ENCODE measurements at places on chromosomes 1 and 21.

- no peak for DNase-seq
Observed at GRCh38 chr1:211132721-211133392, 1.1 kb downstream of the KCNH1 start.

DNA sequence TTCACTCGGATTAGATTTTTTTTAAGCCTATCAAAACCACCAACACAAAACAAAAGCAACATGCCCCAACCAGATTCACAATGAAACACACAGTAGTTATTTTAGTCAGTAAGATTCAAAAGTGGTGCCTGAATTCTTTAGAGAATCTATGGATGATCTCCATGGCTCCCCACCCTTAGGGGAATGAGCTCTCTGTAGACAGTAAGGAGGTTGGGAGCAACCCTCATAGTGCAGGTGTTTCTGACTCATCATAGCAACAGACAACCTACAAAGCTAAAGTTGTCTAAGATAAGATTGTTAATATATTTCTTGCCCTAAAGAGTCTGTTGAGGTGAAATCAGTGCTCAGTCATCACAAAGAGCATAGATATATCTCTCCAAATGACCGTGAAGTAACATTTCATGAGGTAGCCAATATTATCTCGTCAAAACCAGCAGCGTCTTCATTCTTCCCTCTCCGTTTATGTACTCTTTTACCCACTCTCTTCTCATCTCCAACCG lies 78.3 kb downstream of the ADAMTS1 start:
- DNase-seq, result no peak

- no peak for DNase-seq
Observed at GRCh38 chr21:34819357-34819999, 150.7 kb downstream of the CLIC6 start.

GRCh38 chr1:110556471-110556807 lies 37.5 kb upstream of the KCNA10 start:
- no peak for DNase-seq

DNA sequence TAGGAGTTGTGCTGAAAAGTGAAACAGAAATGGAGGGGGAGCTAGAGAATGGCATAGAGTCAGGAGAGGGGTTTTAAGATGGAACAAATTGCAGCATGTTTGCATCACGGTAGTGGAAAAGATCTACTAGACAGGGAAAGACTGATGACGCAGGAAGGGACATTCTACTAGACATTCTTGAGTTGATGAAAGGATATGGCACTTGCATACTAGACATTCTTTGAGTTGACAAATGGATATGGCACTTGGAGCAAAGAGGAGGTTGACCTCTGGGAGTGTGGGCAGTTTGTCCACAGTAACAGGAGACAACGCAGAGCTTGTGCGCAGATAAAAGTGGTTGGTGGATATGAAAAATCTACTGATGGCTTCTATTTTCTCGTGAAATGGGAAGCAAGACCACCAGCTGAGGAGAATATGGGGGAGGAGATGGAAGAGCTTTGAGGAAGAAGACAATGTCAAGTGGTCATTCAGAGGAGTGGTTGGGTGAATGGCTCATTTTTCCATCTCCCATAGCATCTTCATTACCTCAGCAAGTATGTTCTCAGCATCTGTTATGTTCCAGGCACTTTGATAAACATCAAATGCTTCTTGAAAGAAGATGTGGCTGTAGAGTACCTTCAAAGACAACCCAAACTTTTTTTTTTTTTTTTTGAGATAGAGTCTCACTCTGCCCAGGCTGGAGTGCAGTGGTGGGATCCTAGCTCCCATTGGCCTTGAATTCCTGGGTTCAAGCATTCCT lies 2.4 kb upstream of the CTPS1 start:
- no peak for DNase-seq

- DNase-seq, result no peak
Observed at GRCh38 chr1:31228986-31229385, 10.7 kb downstream of the NKAIN1 start.

DNA sequence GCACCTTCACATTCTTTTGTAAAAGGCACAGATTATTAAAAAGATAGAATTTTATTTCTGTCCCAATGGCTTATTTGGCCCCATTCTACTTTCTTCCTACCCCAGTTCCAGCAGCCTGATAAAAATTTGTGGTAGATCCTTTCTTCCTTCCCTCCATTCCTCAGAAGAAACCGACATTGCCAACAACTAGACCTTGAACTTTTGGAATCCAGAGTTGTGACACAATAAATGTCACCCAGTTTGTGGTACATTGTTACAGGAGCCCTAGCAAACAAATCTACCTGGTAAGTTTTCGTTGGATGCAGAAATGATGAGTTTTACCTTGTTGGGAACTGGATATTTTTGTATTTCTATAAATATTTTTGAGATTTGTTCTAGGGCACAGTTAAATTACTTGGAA lies 141.6 kb upstream of the IVNS1ABP start:
- no peak for DNase-seq

- no peak for DNase-seq
Observed at GRCh38 chr1:203144661-203145060, 17.1 kb downstream of the ADORA1 start.

DNA sequence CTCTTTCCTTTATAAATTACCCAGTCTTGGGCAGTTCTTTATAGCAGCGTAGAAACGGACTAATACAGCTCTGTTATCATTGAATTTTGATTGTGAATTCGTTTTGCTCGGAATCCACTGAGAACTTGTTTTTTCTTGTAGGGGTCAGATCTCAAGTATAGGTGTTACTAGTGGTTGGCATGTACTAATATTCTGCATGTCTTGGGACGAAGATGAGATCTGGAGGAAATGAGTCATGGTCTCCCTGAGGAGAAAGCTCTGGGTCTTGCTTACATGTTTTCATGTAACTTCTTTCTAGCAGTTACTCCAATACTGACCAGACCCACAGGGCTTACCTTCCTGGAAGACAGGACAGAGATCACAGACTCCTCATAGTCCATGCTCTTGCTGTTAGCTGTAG lies 30.3 kb downstream of the ZSCAN20 start:
- DNase-seq, result no peak

DNA sequence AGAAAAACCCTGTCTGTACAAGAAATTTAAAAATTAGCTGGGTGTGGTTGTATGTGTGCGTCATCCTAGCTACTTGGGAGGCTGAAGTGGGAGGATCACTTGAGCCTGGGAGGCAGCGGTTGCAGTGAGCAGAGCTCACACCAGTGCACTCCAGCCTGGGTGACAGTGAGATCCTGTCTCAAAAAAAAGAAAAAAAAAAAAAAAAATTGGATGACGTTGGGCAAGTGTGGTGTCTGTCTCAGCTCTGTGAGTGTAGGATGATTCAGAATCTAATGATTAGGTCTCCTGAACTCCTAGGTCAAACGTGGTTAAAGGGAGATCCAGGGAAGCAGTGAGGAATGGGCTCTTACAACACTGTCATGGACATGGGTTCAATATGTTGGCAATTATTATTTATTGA lies 435.9 kb downstream of the KIF26B start:
- DNase-seq, result no peak

GRCh38 chr1:57800376-57800775 lies 376.5 kb upstream of the DAB1 start:
- no peak for DNase-seq

DNA sequence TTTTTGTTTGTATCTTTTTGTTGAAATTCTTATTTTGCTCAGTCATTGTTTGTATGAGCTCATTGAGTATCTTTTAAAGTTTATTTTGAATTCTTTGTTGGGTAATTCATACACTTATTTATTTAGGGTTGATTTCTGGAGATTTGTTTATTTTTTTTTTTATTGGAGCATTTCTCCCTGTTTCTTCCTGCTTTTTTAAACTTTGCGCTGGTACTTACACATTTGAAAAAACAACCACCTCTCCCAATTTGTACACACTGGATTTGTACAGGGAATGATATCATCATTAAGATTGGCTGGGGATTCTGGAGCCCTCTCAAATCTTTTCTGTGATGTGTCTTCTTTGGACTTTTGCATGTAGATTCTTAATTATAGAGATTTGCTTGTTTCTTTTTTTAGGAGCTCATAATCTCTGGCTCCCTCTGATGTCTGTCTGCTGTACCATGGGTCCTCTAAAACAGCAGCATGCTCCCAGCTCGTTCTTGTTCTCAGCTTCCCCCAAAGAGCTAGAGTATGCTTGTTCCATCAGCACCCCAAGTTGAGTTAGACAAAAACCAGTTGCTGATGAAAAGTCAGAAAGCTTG lies 310.7 kb downstream of the DUSP10 start:
- no peak for DNase-seq

DNA sequence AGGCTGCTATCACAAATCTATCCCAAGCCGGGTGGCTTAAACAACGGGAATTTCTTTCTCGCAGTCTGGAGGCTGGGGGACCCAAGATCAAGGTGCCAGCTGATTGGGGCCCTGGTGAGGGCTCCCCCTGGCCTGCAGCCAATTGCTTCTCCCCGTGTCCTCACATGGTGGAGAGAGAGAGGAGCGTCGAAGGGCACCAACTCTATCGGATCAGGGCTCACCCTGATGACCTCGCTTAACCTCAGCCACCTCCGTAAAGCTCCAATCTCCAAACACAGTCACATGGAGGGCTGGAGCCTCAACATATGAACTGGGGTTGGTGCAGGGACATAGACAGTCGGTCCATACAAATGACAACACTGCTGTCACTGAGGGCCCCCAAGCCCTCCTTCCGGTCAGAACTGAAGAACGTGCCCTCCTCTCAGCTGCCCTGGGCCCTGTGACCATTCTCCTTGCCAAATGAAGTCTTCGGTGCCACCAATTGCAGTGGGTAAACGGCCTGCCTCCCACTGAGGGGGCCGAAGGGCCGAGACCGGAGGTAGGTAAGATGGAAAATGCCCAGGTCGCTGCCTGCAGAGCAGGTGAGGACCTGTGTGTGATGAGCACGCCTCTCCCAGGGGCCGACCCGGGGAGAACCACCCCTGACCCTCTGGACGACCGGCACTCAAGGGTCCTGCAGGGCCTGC lies 211.0 kb downstream of the TOMM20 start:
- no peak for DNase-seq

DNA sequence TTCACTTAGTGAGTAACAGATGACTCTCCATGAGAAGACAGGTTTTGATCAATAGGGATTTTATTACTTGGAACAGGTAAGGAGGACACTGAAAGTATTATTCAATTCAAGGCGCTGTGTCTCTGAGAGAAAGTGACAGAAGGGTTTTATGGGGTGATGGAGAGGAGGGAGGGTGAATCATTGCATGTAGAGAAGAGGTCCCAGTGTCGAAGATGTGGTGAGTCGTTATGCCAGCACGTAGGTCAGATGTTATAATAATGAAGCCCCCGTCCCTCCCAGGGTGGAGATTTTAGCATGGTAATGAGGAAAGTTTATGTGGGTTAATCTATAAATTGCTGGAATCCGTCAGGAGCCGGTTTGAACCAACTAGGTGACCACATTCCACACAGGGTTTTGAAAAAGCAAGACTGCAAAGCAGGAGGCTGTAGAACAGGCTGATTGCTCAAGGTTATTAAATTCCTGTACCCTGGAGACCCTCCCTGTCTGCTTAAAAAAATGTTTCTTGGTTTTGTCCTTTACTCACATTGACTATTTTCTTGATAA lies 586.4 kb upstream of the TMPRSS15 start:
- no peak for DNase-seq

- no peak for DNase-seq
Observed at GRCh38 chr1:205172729-205173366, 38.7 kb downstream of the DSTYK start.

- no peak for DNase-seq
Observed at GRCh38 chr1:205585835-205586785, 45.7 kb downstream of the ELK4 start.

GRCh38 chr1:145988773-145989172 lies 7.6 kb downstream of the TXNIP start:
- no peak for DNase-seq

GRCh38 chr1:204198348-204199340 lies 2.4 kb upstream of the KISS1 start:
- DNase-seq, result peak; percentile 53

DNA sequence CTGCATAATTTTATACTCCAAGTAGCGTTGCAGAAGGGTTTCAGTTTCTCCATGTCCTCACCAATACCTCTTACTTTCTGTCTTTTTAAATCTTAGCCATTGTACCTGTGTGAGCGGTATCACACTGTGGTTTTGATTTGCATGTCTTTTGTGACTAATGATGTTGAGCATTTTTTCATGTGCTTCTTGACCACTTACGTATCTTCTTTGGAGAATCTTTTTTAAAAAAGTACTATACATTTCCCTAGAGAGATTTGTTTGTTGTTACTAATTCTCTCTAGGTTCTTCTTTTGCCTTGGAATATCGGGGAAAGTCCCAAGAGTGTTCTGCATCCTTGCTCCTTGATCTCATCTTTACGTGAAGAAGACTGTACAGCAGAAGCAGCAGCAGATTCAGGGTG lies 81.8 kb upstream of the WARS2 start:
- no peak for DNase-seq

GRCh38 chr21:42063571-42064521 lies 7.3 kb upstream of the UMODL1 start:
- DNase-seq, result no peak

- DNase-seq, result peak; percentile 54
Observed at GRCh38 chr1:17572264-17572985, 32.9 kb downstream of the ARHGEF10L start.

DNA sequence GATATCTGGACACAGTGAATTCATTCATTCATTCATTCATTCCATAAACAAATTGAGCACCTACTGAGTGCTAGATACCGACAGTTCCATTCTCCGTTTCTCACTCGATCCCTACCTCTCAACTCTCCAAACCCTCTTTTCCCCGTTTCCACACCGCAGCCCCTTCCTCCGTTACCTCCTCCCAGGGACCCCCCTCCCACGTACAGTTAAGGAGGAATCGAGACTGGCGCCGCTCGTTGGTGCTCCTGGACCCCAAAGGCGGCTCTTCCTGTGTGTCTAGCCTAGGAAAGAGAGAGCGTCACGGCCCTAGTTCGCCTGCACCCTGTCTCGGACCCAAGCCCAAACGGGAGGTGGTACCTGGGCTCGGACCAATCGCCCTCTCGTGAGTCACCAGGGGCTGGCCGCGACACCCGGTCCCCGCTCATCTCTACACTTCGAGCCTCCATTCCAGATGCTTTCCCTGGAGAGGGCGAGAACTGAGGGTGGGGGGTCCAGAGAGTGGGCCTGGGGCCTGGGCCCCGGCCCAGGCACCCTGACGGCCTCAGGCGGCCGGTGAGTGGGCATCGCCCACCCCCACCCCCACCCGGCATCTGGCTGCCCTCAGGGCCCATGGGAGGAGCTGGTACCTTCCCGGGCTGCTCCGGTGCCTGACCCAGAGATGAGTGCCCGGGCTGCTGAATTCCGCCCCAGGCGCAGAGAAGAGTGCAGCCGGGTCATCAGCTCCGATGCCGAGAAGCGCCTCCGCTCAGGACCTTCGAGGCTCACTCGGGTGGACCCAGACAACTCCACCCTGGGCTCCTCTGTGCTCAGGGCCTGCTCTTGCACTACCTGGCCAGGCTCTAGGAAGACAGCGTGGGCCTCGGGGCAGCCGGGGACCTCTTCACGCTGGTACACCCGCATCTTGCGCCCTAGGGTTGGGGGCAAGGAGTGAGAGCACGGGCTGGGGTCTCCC lies 4.9 kb downstream of the ARHGEF19 start:
- DNase-seq, result no peak

- DNase-seq, result no peak
Observed at GRCh38 chr1:203521074-203521794, 27.3 kb downstream of the OPTC start.

- peak; percentile 45 for DNase-seq
Observed at GRCh38 chr1:157099633-157100009, at the start of gene ETV3L. ETV3L (minus strand) TSS chr1:157099808; CDS start chr1:157099523, 285 bp downstream.

Data from iPS-NIHi11 (cell line).